Breast epithelium (tissue), 4 donors: ENCODE measurements at places on chromosomes 2 and 18.

- no peak for DNase-seq
- no peaks in the 10 kb centered on the region for H3K36me3 ChIP-seq
- no peak overlapping the region for H3K4me3 ChIP-seq
- H3K27me3 ChIP-seq, result no peaks in the 10 kb centered on the region
- no peak overlapping the region for H3K27ac ChIP-seq
Measured at GRCh38 chr2:12261986-12262680, 454.6 kb upstream of the TRIB2 start.

DNA sequence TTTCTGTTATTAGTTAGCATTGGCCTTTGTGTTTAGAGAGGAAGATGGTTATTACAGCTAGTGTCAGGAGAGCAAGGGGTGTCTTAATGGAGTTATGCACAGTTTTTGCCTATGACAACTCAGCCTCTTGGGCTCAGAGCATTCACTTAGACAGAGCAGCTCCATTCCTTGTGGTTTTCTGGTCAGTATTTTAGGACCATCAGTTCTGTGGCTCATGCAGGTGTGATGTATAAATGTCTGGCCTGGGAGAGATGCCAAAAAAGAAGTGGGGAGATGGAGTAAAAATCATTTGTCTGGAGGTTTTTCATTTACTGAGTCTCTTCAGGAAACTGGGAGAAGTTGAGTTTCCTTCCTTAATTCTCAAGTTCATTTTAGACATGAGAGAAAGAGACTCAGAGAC lies 79.7 kb downstream of the PRKCE start:
- H3K27ac ChIP-seq, result no peak overlapping the region
- no peaks in the 10 kb centered on the region for H3K27me3 ChIP-seq
- H3K4me3 ChIP-seq, result no peak overlapping the region
- H3K36me3 ChIP-seq, result no peaks in the 10 kb centered on the region
- H3K4me1 ChIP-seq, result no peaks in the 10 kb centered on the region
- no peak for DNase-seq

- H3K4me3 ChIP-seq, result no peak overlapping the region
- no peaks in the 10 kb centered on the region for H3K4me1 ChIP-seq
- no peaks in the 10 kb centered on the region for H3K36me3 ChIP-seq
- H3K27ac ChIP-seq, result no peak overlapping the region
Measured at GRCh38 chr2:105660489-105660888, 84.2 kb upstream of the NCK2 start.

DNA sequence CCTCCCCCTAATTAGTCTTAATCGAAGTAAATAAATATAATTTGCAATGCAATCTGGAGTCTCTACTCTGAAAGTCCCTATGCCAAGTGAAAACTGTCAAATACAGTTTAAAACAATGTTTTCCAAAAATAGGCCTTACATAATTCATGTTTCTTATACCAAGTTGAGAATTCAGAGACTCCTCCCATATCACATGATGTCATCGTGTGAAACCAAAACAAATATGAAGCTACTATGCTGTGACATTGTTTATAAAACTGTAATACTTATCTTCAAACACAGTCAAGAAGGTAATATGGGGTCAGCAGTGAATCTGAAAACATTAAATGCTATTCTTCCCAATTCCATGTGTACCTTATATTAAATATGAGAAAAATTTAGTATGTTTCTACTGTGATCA lies 940.2 kb upstream of the FANCL start:
- no peaks in the 10 kb centered on the region for H3K36me3 ChIP-seq
- H3K4me3 ChIP-seq, result no peak overlapping the region
- no peaks in the 10 kb centered on the region for H3K27me3 ChIP-seq
- H3K27ac ChIP-seq, result no peak overlapping the region
- no peaks in the 10 kb centered on the region for H3K4me1 ChIP-seq

DNA sequence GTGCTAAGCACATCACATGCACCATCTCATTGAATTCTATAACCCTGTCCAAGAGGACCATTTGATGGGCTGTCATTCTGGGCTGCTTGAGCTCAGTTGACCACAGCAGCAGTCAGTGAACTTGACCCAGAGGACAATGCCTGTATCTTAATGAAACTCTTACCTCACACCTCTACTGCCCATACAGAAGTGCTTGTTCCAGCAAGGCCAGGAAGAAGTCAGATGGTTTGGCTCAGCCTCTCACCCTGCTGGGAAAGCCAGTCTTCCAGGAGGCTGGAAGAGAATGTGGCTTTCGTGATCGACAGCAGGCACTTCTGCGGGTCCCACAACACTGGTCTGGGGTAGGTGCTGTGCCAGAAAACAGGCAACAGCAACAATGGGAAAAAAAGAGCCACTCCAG lies 47.3 kb downstream of the CFAP221 start:
- H3K4me1 ChIP-seq, result no peaks in the 10 kb centered on the region
- peaks cover 3% of the 10 kb centered on the region for H3K27me3 ChIP-seq
- DNase-seq, result no peak
- no peak overlapping the region for H3K27ac ChIP-seq
- no peak overlapping the region for H3K4me3 ChIP-seq

- no peaks in the 10 kb centered on the region for H3K27me3 ChIP-seq
- no peak for DNase-seq
- H3K27ac ChIP-seq, result no peak overlapping the region
- no peaks in the 10 kb centered on the region for H3K36me3 ChIP-seq
- no peak overlapping the region for H3K4me3 ChIP-seq
- H3K4me1 ChIP-seq, result no peaks in the 10 kb centered on the region
Measured at GRCh38 chr2:171964308-171964707, 35.4 kb upstream of the METAP1D start.

DNA sequence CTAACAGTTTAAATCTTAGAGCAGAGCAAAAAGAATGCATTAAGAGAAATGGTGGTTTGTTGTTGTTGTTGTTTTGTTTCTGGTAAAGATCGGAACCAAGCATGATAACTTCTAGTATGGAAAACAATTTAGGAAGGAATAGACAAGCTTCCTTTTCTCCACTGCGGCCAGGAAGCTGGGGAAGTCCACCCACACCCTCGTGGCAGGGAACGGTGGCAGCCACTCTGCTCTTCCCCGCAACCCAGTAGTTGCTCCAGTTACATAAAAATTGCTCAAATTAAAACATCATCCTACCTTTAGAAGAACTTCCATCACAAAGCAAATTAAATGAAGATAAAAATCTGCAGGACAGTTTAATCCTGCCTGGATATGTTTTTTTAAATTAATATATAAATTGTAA lies 113.0 kb downstream of the RBMS1 start:
- peaks cover 22% of the 10 kb centered on the region for H3K4me1 ChIP-seq
- H3K36me3 ChIP-seq, result no peaks in the 10 kb centered on the region
- no peaks in the 10 kb centered on the region for H3K27me3 ChIP-seq
- H3K4me3 ChIP-seq, result no peak overlapping the region

DNA sequence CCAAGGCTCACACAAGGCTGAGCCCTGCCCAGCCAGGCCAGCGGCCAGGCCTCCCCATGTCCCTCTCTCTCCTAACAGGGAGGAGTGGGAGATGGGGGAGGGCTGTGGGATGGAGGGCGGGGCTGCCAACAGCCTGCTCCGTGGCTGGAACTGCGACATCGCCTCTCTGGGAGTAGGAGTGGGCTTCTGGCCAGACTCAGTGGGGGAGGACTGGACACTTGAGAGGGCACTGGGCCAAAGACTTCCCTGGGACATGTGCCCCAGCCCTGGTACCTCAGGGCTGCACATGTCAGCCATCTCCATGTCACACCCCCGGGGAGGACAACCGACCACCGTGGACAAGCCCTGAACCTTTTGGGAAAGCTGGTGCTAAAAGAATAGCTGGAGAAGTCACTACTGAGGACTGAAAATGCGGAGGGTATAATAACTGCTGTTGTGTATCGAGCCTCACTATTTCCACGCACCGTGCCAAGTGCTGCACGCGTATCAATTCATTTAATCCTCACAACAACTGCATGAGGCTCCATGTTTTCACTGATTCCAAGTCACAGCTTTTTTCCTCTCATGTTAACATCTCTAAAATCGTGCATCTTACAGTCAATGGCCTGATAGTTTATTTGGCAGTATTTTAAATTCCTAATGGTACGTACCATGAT lies 127.3 kb downstream of the MSH2 start:
- no peak overlapping the region for H3K4me3 ChIP-seq
- H3K4me1 ChIP-seq, result peaks cover 3% of the 10 kb centered on the region
- H3K36me3 ChIP-seq, result no peaks in the 10 kb centered on the region
- no peak for DNase-seq

DNA sequence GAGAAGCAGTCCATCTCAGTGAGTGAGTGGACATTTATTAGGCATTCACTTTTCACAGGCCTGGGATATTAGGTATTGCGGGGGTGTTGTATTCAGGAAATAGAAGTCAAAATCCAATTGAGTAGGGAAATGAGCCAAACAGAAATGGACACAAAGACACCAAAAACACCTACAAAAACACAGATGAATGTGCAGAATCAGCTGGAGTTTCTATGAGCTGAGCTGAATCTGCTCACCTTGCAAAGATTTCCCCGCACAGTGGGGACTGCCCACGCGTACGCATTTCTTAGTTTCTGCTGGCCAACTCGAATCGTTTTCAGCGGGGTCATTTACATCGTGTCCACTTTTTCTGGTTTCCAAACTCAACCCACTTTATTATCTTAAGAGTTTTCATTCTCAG lies 160.0 kb downstream of the BCL2 start:
- no peak for DNase-seq
- H3K27me3 ChIP-seq, result no peaks in the 10 kb centered on the region
- H3K4me3 ChIP-seq, result no peak overlapping the region

DNA sequence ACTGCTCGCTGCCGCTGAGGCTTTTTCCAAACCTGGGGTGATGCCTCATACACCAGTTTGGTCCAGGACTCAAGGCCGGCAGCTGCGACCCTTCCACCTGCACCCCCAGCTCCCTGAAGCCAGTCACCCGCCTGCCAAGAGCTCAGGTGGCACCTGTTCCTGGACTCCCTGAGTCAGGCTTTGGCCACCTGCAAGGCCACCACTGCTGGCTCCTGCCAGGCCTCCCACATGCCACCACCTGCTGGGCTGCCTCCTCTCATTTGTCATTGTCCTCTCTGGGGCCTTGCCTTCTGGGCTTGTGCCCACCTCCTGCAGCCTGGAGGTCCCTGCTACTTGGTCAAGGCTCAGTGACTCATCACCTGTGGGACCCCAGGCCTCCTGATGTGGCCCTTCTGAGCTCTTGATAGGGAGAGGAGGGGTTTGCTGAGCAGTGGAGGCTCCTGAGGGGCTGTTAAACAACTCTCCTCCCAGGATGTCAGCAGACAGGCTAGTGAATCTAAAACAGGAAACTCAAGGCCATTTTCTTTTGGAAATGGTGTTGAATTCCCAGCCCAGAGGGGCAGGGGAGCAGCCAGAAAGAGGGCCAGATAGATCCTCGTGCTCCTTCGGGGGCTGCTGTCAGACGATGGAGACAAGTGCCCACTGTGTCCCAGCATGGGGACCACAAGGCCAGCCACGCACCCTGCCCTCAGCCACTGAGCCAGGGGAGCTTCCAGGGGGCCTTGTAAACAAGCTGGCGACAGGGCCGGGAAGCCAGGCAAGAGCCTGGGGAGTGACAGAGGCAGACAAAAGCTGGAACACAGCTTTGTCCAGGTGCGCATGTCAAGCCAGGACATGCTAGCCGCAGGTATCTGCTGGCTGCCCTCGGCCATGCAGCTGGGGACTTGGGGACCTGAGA lies 416.8 kb downstream of the LRATD1 start:
- H3K4me1 ChIP-seq, result no peaks in the 10 kb centered on the region
- H3K27me3 ChIP-seq, result no peaks in the 10 kb centered on the region
- no peak overlapping the region for H3K4me3 ChIP-seq
- no peak for DNase-seq
